ENCODE measurements at places on chromosomes 13 and 19.

- H3K4me1 ChIP-seq: peaks cover 2% of the 10 kb centered on the region
- no peak for DNase-seq
- no peaks in the 10 kb centered on the region for H3K27me3 ChIP-seq
- H3K4me3 ChIP-seq: no peak overlapping the region
- H3K27ac ChIP-seq: peak overlapping the region; percentile 97
These were observed 460.6 kb downstream of the FOXO1 start for GRCh38 chr13:40205771-40206240.

DNA sequence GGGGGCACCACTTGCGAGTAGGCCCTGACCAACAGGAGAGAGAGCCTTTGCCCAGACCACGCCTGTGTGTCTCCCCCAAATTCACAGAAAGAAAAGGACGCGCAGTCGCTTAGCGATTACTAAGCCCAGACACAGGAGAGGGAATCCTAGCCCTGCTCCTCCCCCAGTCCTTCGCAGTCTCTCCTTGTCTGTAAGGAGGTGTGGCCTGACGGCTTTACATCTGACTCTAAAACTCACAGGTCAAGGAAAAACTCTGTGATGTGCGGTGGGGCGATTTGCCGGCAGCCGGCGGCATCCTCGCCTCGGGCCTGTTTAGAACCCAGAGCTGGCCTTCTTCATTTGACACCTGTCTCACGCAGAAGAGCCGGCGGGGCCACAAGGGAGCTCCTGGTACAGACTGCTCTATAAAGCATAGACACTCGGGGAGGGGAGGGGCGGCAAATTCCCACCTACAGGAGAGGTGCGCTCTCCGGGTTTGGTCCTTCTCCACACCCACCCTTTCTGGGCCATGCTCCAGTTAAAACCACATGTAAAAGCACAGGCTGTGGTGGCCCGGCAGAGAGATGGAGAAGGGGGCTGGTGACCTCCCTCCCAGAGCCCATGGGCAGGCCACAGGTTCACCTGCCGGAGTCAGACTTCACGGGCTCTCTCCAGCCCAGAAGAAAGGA is 17.8 kb downstream of the GPR12 start:
- H3K4me3 ChIP-seq: no peak overlapping the region
- no peak overlapping the region for H3K27ac ChIP-seq
- H3K36me3 ChIP-seq: no peaks in the 10 kb centered on the region
- peaks cover 32% of the 10 kb centered on the region for H3K27me3 ChIP-seq

DNA sequence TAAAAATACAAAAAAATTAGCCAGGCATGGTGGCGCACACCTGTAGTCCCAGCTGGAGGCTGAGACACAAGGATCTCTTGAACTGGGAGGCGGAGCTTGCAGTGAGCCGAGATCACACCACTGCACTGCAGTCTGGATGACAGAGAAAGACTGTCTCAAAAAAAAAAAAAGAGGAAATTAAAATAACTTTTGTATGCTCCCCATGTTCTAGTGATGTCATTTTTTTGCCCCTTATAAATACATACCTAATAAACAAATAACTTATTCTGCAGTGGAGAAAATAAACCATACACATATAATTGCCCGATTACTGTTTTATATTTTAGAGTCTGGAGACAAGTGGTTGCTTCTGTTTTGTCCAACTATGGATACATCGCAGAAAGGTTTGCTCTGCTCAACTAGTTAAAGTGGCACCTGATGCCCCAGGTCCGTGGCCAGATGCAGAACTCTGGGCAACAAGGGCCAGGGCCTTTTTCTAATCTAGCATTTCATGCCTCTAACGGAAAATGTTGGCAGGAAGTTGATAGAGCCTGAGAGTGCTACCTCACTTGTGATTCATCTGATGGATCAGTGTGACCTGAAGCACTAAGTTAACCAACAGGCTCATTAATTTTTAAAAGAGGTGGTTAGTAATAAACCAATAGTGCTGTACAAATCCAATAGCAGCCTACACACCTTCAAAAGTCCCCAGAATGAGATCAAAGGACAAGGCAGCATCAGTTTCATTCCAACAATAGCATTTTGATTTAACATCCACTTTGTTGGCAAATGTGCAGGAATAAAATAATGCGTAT is 18.8 kb downstream of the UBE2L5 start:
- no peaks in the 10 kb centered on the region for H3K27me3 ChIP-seq
- peaks cover 7% of the 10 kb centered on the region for H3K4me1 ChIP-seq
- H3K4me3 ChIP-seq: no peak overlapping the region
- no peaks in the 10 kb centered on the region for H3K36me3 ChIP-seq
- H3K27ac ChIP-seq: no peak overlapping the region
- no peak for DNase-seq

- H3K4me1 ChIP-seq: no peaks in the 10 kb centered on the region
- no peak overlapping the region for H3K27ac ChIP-seq
- H3K36me3 ChIP-seq: no peaks in the 10 kb centered on the region
- DNase-seq: no peak
- H3K4me3 ChIP-seq: no peak overlapping the region
These were observed 16.3 kb upstream of the C19orf12 start for GRCh38 chr19:29731331-29731850.

GRCh38 chr19:5424192-5424973 is 30.8 kb upstream of the ZNRF4 start:
- no peaks in the 10 kb centered on the region for H3K36me3 ChIP-seq
- DNase-seq: no peak
- no peak overlapping the region for H3K27ac ChIP-seq
- H3K4me1 ChIP-seq: no peaks in the 10 kb centered on the region
- no peaks in the 10 kb centered on the region for H3K27me3 ChIP-seq
- H3K4me3 ChIP-seq: no peak overlapping the region

- no peaks in the 10 kb centered on the region for H3K36me3 ChIP-seq
- H3K27me3 ChIP-seq: peaks cover 25% of the 10 kb centered on the region
- DNase-seq: no peak
- no peak overlapping the region for H3K27ac ChIP-seq
These were observed 442 bp upstream of the FGF14 start for GRCh38 chr13:102402290-102402689.

GRCh38 chr19:6064336-6065073 is 45.8 kb downstream of the RFX2 start:
- H3K4me1 ChIP-seq: peaks cover 62% of the 10 kb centered on the region
- peaks cover 3% of the 10 kb centered on the region for H3K27me3 ChIP-seq
- H3K27ac ChIP-seq: no peak overlapping the region

GRCh38 chr13:46804391-46804815 is 7.4 kb upstream of the ESD start:
- H3K36me3 ChIP-seq: no peaks in the 10 kb centered on the region
- no peaks in the 10 kb centered on the region for H3K27me3 ChIP-seq
- H3K27ac ChIP-seq: no peak overlapping the region
- no peak for DNase-seq

GRCh38 chr13:89832827-89833226 is 1514.7 kb upstream of the MIR17HG start:
- no peaks in the 10 kb centered on the region for H3K27me3 ChIP-seq
- H3K4me1 ChIP-seq: no peaks in the 10 kb centered on the region
- no peak overlapping the region for H3K27ac ChIP-seq
- H3K4me3 ChIP-seq: no peak overlapping the region

DNA sequence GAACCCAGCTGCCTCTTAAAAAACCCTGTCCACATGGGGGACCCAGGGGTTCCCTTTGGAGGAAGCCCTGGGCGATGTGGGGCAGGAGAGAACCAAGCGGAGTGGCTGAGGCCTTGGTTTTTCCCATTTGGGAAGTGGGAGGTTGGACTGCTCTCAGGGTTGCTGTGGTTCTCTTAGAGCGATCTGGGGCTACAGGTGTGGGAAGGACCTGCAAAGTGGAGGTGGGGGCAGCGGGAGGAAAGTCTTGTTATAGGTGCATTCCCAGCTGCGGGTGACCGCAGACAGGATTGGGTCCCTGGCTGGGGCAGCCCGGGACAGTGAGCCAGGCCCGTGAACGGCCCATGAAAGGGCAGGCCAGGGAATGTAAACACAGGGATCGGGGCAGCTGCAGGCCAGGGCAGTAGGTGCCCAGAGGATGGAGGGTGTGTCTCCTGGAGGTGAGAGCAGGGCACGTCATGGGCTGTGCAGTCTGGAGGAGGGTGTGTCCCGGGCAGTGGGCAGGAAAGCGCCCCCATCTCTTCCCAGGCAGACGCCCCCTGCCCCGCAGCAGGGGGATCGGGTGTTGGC is 814 bp downstream of the SLC25A23 start:
- H3K27ac ChIP-seq: no peak overlapping the region
- no peak for DNase-seq
- H3K4me3 ChIP-seq: peak overlapping the region; percentile 76
- peaks cover 13% of the 10 kb centered on the region for H3K36me3 ChIP-seq
- H3K4me1 ChIP-seq: peaks cover 4% of the 10 kb centered on the region

Measured in thymus (tissue), 14 donors.